ENCODE measurements at places on chromosomes 13 and 19.

DNA sequence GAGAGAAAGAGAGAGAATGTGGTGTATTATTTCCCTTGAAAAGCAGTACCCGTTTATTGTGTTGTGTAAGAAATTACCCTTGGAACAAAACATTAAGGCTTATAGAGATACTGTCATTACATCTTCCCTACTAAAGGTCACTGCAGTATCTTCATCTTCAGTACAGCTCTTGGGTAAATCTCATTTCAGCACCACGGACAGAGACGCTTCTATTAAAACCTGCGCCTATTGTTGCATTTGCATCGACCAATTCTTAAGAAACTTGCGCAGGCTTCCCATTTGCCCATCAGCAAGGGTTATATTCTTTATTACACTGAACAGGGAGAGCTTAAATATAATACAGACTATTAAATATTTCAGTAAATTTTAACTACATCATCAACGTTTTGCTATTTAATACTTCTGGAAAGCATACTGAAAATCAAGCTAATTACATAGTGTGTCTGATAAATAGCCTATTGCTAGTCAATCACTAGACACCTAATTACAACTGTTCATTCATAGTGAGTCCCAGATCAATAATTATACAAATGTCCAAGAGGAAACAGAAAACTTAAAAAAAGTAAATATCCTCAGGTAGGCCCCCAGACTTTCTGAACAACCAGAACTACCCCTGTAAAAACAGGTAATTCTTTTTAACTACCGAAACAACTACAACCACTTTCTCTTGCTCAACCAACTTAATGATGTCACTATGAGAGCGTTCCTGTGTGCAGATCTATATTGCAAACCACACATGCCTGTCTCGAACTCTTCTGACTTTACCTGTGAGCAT, 350.6 kb downstream of the LIG4 start:
- peak; percentile 15 for DNase-seq

DNA sequence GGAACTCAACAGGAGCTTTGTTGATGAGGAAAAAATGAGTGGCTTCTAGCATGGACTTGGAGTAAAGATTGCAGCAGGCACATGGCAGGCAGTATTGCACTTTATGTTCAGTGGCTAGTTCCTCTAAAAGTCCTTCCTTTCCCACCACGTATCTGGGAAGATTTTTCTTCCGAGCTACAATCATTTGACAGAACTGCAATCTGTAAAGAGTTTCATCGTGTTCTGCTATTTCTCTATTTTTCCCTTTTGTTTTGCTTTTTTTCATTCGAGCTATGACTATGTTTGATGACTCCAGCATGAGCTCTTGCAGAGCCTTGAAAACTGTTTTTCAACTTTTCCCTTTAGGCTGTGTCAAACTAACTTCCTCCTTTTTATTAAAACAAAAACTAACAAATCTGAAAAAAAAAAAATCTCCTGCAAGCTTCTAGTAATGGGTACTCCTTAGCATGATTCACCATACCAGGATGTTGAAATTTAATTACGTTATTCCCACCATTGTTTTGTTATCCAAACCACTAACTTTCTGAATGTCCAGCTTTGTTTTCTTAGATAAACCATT, 12.3 kb downstream of the CLDN10 start:
- no peak for DNase-seq

GRCh38 chr13:50955798-50956197, 46.2 kb downstream of the RNASEH2B start:
- no peak for DNase-seq

DNA sequence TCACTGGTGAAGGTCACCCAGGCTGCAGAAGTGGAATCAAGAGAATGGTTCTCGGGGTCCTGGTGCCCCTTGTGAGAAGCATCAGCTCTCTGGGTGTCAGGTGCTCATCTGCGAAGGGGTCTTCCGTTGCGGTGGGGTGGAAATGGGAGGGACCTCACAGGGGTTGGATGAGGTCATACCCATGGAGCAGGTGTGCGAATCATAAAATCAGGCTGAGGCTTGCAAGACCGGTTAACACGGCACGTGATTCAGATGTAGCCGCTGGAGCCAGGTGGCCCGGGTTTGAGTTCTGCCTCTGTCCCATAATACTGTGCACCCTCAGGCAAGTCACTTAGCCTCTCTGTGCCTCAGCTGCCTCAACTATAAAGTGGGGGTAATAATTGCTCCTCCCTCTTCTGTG, 3.9 kb upstream of the KLK15 start:
- no peak for DNase-seq

DNA sequence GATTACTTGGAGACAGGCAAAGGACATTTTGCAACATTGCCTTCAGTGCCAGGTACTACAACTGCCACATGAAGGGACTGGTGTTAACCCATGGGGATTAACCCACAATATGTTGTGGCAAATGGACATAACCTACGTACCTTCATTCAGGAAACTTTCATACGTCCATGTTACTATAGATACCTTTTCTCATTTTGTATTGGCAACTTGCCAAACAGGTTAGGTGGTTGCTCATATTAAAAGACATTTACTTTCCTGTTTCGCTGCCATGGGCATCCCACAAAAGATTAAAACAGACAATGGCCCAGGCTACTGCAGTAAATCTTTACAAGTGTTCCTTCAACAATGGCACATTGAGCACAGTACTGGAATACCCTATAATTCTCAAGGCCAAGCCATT, 925.3 kb downstream of the SLITRK6 start:
- no peak for DNase-seq

DNA sequence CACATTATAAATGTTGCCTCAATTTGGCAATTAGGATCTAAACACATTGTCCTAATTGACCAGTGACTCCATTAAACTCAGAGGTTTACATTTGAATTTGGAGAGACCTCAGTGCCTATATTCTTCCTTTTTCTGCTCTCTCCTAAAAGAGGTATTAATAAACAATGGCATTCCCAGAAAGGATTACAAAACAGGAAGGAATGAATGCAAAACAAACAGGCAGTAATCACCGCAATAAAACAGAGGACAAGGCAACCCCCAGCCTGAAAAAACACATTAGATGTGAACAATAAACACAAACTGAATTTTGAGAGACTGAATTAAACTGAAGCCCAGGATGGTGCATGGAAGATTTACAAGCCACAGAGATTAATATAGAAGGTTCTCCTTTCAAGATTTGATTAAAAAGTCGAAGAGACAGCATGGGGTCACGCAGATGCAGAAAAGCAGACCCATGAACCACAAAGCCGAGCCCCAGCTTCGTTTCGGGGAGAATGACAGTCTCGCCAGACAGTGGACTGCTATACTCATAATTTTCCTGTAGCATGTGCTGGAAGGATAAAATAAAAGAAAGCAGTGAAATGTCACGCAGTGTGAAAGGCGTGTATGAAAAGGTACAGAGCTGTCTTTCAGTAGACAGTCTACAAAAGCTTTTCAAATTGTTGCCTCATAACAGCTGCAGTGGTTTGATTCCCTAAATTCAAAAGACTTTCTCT, 503.0 kb downstream of the LIG4 start:
- no peak for DNase-seq

GRCh38 chr13:30142486-30143211, 164.7 kb downstream of the KATNAL1 start:
- peak; percentile 56 for DNase-seq

- no peak for DNase-seq
Observed at GRCh38 chr13:46045424-46045823, 7.1 kb downstream of the ZC3H13 start.

DNA sequence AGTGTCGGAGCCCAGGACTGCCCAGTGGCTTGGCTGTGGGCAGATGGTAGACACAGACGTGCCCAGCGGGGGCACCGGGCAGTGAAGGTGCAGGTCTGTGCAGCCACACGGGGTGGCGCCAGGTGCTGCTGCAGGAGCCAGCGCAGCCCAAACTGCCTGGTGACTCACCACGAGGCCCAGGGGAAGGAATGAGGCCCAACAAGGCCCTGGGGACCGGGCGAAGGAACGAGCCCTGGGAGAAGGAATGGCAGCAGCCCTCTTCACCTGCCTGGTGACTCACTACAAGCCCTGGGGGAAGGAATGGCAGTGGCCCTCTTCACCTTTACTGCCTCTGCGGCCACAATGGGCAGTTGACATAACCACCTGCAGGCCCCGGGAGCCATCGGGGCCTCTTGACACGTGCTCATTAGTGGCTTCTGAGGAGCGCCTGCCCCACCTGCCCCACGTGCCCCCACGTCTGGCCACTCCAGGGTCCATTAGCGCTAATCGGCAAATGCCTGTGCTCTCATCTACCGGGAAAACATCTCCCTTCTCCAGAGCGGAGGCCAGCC, 9.3 kb downstream of the MED16 start:
- no peak for DNase-seq
